ENCODE measurements at places on chromosomes 3 and 15. TPM values are rescaled to one million over a fixed set of nuclear protein-coding genes. Genes with fewer than 3 reads are reported as not detected.

The CIDEC gene
- total RNA-seq, result not detected

The TERC gene
- 759 TPM for total RNA-seq

The FBN1 gene
- 481 TPM for total RNA-seq

The ZNF80 gene
- not detected for total RNA-seq

The POLG gene
- 170 TPM for total RNA-seq

The RASGRP1 gene
- 0.22 TPM for total RNA-seq

The ZNF148 gene
- total RNA-seq, result 42.4 TPM

The SLC12A8 gene
- 6.9 TPM for total RNA-seq

The IL1RAP gene
- 9.7 TPM for total RNA-seq

The ESYT3 gene
- total RNA-seq, result 6.5 TPM

The WNT5A gene
- total RNA-seq, result 4.4 TPM

The HTR3E gene
- total RNA-seq, result not detected

The CYP1A2 gene
- not detected for total RNA-seq

The LRTM1 gene
- total RNA-seq, result not detected

The NR2E3 gene
- total RNA-seq, result 0.25 TPM

The GOLGA8O gene
- 1.7 TPM for total RNA-seq

The GP9 gene
- not detected for total RNA-seq

The TMEM207 gene
- total RNA-seq, result not detected

The SLC9C1 gene
- 0.12 TPM for total RNA-seq

The STRIT1 gene
- total RNA-seq, result not detected

The ZFYVE19 gene
- total RNA-seq, result 31.5 TPM

The TMEM108 gene
- 0.12 TPM for total RNA-seq

The ZIC1 gene
- not detected for total RNA-seq

The GLDN gene
- total RNA-seq, result 0.22 TPM

The PCNP gene
- 116 TPM for total RNA-seq

The USP4 gene
- total RNA-seq, result 28.1 TPM

The ETV5 gene
- total RNA-seq, result 59.5 TPM

The WDR49 gene
- total RNA-seq, result under 0.01 TPM

The RPUSD3 gene
- total RNA-seq, result 36.2 TPM

The TMOD3 gene
- total RNA-seq, result 43.3 TPM

The SPRED1 gene
- 56.8 TPM for total RNA-seq

The CPN2 gene
- not detected for total RNA-seq

The CLK3 gene
- 60.5 TPM for total RNA-seq

The OSBPL10 gene
- 13.9 TPM for total RNA-seq

The ERICH6 gene
- total RNA-seq, result not detected

The BTLA gene
- not detected for total RNA-seq

The SYNM gene
- 6.9 TPM for total RNA-seq
